Activated naive CD4-positive, alpha-beta T cell (primary cell): ENCODE measurements at places on chromosomes 11 and 22.

- DNase-seq, result no peak
Observed at GRCh38 chr11:121478226-121478894, 25.6 kb upstream of the SORL1-AS1 start.

- no peak for DNase-seq
Observed at GRCh38 chr11:15730263-15730994, 615.7 kb downstream of the INSC start.

DNA sequence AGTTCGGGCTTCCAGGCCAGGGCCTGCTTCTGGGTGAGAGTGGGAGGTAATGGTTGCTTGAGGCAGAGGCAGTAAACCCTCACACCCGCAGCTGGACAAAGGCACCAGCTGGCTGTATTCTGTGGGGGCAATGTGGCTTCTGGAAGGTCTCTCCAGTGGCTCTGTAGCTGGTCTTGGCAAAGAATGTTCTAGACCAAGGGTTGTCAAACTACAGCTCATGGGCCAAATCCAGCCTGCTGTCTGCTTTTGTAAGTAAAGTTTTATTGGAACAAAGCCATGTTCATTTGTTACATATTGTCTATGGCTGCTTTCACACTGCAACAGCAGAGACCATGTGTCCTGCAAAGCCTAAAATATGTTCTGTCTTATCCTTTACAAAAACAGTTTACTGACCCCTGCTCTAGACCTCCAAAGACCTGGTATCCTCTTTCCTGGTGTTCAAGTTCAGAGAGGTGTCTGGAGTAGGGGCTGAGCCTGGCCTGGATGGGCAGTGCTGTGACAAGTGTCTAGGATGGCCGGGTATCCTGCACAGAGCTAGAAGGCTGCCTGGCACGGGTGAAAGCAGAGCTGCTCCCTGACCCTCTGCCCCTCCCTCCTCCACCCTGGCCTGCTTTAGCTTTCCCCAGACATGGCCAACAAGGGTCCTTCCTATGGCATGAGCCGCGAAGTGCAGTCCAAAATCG is 3.4 kb downstream of the TAGLN start:
- no peak for DNase-seq

- DNase-seq, result no peak
Observed at GRCh38 chr11:72721689-72722049, 30.5 kb downstream of the ARAP1 start.

GRCh38 chr22:30228509-30229359 is 17.8 kb downstream of the LIF start:
- no peak for DNase-seq

GRCh38 chr11:68354148-68354872 is 41.9 kb downstream of the LRP5 start:
- DNase-seq, result no peak

DNA sequence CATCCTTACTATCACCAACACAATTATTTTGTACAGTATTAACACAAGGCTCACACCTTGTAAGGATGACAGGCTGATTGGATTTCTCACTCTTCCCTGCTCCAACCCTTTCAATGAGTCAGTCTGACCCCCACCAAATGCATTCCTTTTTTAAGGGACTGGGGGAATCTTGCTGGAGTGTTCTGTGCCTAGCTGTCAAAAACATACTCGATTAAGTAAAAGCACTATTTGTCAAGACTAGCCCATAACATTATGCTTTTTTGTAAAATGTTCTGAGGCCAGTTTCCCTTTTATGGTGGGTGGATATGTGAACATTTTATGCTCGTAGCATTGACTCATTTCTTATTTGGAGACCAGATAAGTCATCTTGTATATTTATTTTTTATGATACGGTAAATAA is 87.2 kb downstream of the PDHX start:
- no peak for DNase-seq

GRCh38 chr11:115673720-115674119 is 169.5 kb upstream of the CADM1 start:
- no peak for DNase-seq

GRCh38 chr22:28030473-28030872 is 111.4 kb upstream of the PITPNB start:
- DNase-seq, result no peak

DNA sequence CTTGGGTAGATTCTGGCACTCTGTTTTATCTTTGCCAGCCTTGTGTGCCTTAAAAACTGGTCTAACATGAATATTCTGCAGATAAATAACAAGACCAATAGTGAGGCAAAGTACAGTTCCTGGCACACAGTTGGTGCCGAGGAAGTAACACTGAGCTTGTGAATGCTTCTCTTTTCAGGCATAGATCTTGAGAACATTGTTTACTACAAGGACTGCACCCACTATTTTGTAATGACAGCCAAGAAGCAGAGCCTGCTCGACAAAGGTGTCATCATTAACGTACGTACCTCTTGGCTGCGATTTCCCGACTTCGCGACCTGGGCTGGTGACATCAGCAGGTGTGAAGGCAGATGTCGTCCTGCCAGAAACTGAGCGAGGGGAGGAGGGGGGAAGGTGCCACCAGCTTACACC is 105.7 kb downstream of the MICAL2 start:
- no peak for DNase-seq

DNA sequence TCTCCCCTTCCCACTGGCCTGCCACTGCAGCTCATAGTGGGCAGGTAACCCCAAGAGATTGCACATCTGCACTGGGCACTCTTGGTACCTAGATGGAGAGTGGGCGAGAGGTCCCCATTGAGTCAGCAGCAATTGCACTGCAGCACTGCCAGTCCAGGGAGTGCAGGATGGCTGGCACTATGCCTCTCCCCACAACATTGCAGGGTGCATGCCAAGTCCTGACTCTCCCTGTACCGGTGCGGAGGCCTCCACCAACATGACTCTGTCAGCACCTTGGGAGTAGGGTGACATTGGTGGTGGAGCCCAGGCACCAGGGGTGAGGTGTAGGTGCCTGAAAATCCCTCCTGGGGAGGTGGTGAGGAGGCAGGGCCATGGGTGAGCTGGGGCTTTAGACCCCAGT is 82.2 kb downstream of the TRAF6 start:
- no peak for DNase-seq

GRCh38 chr11:31805037-31805628 is 6.0 kb downstream of the PAX6 start:
- no peak for DNase-seq

DNA sequence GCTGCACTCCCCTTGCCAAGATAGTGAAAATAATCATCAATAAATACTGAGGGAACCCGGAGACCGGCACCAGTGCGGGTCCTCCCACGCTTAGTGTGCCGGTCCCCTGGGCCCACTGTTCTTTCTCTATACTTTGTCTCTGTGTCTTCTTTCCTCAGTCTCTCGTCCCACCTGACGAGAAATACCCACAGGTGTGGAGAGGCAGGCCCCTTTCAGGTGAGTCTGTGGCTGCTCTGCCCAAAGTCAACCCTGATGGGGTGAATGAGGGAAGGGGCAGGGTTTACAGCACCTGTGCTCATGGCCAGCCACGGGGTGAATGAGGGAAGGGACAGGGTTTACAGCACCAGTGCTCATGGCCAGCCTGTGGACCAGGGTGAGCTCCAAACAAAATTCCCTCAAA is 4.7 kb downstream of the BET1L start:
- no peak for DNase-seq

DNA sequence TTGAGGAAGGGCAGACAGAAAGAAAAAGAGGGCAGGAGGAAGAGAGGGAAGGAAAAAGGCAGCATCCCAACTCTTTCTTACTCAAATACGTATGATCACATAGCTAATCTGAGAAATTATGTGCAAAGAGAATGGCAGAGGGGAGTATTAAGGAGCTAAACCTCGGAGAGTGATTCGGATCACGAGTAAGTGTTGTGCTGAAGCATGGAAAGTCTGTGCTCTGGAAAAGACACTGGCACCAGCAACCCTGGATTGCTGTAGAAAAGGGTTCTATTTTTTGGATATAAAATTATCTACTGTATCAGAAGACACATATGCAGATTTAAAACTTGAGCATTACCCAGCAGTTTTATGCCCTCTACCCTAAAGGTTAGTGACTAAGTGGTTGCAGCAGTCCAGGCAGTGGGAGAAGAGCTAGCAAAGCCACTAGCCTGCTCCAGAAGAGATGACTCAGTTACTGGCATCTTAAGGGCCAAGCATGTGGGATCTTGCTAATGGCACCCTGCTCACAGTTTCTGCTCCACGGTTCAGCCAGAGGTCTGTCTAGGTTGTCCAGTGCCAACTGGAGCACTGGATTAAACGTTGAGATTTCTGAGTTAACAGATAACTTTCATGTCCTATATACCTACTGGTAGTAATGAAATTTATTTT is 151.7 kb downstream of the SWAP70 start:
- DNase-seq, result no peak

GRCh38 chr22:33564683-33565082 is 355.6 kb downstream of the LARGE1 start:
- no peak for DNase-seq

DNA sequence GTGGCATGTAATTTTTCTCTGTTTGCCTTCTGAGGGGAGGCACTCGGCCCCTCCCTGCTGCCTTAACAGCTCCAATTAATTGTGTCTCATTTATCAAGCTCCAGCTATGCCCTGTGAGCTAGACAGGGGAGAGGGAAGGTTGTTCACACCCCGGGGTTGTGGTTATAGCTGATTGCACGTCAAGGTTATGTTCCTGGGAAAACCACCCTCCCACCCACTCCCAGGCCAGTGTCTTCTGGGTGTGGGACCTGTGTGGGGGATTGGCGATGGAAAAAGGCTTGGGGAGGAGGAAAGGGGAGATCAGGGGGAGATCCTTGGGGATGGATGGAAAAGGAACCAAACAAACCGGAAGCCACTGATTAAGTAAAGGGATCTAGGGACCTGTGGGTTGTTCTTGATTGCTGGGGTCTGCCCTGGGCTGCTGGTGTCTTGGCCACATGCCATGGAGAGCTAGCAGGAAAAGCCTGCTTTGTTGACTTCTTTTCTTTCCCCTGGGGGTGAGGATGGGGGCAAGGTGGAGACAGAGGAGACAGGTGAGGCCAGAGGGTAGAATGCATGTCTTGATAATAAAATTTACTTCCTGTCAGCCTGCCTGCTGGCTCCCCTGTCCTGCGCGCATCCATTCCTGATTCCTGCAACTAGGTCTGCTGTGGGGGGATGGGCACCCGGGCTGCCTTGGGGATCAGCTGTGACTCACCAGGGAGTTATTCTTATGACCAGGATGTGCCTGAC is 13.5 kb upstream of the SORL1-AS1 start:
- no peak for DNase-seq

DNA sequence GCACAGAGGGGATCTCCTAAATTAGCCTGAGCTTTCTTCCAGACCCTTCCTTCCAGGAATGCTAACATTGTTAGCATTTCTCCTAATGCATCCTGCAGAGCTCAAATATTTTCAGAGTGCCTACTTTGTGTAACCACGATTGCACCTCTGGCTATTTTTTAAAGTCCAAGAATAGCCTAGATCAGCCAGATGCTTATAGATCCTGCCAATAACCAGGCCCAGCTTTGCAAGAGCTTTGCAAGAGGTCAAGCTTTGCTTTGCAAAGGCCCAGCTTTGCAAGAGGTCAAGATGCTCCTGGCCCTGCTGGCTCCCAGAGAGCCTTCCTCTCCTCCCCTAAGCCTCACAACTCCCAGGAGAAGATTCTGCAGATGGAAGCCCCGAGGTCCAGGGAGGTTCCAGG is 491.9 kb downstream of the MN1 start:
- no peak for DNase-seq

DNA sequence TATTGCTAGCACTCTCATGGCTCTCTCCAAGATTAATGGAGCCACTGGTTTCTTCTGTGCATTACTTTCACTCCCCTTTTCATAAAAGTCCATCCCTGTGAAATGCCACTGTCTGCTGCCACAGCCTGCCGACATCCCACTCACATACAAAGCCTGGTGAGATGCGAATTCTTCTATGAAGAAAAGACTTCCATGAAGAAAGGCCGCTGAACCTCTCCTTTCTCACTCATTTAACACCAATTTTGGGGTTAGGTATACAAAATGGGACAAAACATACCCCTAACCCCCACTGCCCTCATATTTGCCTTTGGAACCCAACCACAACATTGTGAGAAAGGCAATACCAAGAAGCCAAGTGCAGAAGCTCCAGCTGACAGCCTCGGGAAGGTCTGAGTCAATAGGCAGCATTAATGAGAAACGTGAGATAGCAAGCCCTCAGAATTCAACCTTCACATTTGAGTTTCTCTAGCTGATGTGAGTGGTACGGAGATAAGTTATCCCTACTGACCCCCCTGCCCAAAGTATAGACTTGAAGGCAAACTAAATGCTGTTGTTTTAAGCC is 156.4 kb downstream of the ATG16L2 start:
- DNase-seq, result no peak

GRCh38 chr22:37239336-37240239 is 4.5 kb downstream of the RAC2 start:
- no peak for DNase-seq
